Activated CD4-positive, alpha-beta T cell treated with anti-CD3 and anti-CD28 coated beads, Interleukin-2, amount 50 U/mL, for 4 hours (primary cell): ENCODE measurements at places on chromosomes 7 and 10.

DNA sequence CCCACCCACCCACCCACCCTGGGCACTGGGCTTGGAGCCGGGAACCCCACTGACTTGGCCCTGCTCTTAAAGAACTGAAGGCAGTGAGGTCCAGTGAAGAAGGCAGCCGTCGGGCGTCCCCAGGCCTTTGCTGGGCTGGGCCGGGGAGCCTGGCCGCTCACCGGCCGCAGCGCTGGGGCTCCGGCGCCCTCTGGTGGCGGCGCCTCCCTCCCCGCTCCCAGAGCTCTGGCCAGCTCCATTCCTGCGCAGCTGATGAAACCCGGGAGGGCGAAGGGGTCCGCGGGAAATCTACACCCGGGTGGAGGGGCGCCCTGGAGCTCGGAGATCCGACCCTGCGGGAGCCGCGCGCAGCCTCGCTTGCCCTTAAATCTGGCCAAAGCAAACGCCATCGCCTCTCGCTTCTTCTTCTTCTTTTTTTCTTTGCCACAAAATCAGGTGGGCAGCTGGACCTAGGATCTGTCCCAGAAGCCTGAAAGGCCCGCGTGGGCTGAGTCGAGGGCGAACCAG lies 1.7 kb upstream of the CXCL12 start:
- DNase-seq: peak; percentile 5

GRCh38 chr7:125436220-125436619 lies 506.6 kb upstream of the POT1 start:
- no peak for DNase-seq

DNA sequence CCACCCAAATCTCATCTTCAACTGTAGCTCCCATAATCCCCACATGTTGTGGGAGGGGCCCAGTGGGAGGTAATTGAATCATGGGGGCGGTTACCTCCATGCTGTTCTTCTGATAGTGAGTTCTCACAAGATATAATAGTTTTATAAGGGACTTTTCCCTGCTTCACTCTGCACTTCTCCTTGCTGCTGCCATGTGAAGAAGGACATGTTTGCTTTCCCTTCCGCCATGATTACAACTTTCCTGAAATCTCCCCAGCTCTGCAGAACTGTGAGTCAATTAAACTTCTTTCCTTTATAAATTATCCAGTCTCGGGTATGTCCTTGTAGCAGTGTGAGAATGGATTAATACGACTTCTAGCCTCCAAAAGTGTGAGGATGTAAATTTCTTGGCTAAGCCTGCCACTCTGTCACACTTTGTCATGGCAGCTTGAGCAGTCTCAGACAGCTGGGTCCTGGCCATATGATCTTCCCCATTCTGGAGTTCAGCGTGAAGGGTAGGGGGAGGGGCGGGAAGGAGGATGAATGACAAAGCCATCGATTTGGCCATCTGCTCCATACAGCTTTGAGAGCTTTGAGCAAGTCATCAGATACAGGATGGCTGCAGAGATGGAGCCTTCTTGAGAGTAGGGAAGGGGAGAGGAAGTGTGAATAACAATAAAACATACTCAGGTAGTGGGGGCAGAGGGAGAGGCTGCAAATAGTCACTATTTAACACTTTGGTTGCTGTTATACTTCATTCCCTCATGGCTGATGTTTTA lies 19.1 kb upstream of the INPP5F start:
- DNase-seq: no peak

DNA sequence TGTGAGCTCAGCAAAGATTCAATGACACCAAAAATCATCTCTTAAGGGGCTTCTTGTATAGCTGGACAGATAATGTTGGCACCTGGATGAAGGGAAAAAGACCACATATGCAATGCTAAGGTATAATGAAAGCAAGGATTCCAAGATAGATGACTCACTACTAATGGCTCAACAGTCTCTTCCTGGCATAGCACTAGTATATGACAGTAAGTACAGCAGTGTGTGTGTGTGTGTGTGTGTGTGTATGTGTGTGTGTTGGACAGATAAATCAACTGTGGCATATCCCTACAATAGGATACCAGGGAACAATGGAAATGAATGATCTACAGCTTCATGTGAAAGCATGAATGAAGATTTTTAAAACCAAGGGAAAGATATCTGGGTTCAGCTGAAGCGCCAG lies 257.1 kb downstream of the SFMBT2 start:
- DNase-seq: no peak

GRCh38 chr7:70595755-70596597 lies 536.0 kb upstream of the GALNT17 start:
- no peak for DNase-seq

- no peak for DNase-seq
Observed at GRCh38 chr7:107125475-107125874, 43.3 kb upstream of the HBP1 start.

- no peak for DNase-seq
Observed at GRCh38 chr10:19961076-19962053, 145.1 kb downstream of the PLXDC2 start.

- DNase-seq: no peak
Observed at GRCh38 chr7:123821320-123821719, 23.6 kb upstream of the HYAL4 start.

GRCh38 chr7:112233048-112233697 lies 26.7 kb downstream of the ZNF277 start:
- no peak for DNase-seq

DNA sequence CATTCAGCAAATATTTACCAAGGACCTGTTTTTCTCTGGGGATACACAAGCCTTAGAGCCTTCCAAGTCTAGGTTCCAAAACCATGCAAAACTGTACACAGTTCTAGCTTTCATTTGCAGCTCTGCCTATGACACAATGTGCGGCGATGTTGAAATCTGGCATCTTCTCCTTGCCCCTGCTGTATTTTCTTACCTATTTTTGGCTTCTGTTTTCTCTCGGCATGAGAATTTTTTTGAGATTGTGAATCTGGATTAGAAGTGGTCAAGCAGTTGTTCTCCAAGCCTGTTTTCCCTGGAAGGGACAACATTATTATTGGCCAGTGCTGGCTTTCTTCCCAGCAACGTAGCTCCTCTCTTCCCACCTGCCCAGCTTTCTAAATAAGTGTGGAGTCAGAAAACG lies 176.3 kb downstream of the CREB5 start:
- no peak for DNase-seq

DNA sequence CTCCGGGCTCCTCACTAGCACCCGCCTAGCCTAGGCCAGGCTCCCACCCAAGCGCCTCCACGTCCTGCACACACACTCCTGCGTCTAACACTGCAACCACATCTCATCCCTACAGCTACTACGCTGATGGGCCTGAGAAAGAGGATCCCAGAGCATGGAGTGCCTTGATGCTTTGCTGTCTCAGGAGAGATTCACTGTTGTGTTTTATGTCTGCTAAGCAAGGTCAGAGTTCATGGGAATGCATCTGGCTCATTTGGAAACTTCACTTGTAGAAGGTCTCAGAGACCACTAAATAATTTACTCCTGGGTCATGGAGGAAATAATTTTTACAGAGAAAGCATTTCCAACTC lies 88.7 kb downstream of the SLIT1 start:
- no peak for DNase-seq

DNA sequence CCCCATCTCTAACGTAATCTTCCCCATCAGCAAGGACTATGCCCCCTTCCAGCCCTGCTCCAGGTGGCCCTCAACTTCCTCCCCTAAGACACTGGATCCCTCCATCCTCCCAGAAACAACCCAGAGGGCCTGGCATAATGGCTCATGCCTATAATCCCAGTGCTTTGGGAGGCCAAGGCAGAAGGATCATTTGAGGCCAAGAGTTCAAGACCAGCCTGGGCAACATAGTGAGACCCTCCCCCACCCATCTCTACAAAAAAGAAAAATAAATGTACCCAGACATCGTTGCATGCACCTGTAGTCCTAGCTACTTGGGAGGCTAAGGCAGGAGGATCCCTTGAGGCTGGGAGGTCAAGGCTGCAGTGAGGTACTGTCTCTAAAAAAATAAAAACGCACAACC lies 42.6 kb downstream of the TMEM130 start:
- DNase-seq: no peak

DNA sequence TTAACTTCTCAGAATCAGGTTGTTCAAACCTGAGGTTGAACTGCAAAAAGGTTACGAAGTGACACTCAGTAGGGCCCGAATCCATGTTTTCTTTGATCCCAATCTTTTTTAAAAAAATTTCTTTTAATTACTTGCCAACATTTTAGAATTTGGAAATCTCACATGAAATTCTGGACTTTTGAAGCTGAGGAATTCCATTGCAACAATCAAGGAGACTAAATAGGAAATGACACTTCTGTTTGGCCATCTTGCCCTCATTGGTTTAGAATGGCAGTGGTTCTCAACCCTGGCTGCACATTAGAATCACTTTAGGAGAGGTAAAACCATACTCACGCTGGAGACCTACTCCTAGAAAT lies 471 bp upstream of the TOMM7 start:
- DNase-seq: no peak

DNA sequence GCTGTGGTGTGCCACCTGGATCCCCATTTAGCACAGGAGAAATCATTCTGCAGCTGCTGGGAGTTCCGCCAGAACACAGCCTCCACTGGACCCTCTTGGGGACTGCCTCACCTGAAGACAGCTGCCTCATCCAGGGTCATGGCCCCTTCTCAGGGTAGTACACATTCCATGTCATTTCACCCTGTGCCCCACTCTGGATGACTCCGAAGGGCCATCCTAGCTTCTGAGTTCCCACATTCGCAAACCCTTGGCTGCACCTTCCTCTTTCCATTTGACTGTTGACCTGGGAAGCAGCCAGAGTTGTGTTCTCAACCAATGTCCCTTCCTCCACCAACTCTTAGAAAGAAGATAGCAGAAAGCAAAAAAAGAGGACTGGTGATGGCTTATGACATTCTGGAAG lies 125.6 kb upstream of the TBX20 start:
- no peak for DNase-seq

DNA sequence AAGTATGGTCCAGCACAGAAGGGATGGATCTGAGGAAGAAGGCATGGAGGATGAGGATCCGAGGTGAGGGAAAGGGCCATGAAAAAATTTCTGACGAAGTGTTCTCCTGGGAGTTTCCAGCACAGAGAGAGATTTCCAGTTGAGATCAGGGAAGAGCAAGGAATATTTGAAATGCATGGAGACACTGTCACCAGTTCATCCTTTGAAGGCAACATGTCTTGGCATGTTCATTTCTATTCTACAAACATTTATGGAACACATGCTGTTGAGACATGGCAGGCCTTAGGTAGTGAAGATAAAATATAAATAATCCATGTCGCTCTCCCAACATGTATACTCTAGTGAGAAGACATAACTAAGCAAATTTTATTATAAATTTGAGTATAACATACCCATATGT lies 234.0 kb upstream of the TCF7L2 start:
- no peak for DNase-seq

DNA sequence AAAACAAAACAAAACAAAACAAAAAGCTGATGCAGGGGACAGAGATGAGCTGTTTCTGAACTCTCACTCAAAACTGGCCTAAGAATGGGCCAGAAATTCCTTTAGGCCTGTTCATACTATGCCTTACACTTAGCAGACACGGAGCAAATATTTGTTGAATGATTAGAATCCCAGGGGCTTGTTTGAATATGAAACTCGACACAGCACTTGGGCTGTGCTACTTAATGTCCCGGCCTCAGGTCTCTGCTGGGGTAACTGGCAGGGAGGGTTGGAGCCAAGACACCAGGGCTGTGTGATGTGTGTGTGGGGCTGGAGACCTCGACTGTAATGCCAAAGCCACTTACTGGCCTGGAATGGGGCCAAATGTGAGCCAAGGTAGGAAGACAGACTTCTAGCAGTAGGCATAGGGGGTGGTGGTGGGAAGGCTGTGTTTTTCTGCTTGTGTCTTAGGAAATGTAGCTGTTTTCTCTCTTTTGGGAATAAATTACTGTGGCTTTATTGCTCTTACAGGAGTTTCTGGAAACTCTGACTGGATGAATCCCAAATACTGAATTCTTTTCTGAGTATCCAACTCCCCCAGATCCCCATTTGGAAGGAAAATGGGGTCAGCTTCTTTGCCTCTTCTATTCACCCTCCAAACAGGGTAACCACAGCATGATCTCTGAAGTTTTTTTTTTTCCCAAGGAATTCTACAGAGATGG lies 66.7 kb downstream of the EMX2 start:
- no peak for DNase-seq

- DNase-seq: no peak
Observed at GRCh38 chr7:69166979-69167516, 431.2 kb upstream of the AUTS2 start.

DNA sequence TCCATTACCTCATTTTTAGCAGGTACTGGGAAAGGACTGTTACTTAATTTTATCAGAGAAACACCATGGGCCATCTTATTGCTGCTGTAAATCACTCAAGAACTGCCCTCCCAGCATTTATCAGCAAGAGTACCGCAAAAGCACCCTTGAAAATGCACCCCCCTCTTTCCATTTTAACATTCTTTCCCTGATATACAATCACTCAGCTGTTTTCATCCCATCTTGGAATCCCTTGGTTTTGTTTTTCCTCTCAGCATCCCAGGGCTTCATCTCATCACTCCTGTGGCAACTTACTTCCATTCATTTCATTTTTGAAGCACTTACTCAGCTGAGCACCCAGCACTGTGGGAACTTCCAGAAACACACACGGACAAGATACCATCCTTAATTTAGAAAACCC lies 36.5 kb downstream of the RAPGEF5 start:
- no peak for DNase-seq

- DNase-seq: no peak
Observed at GRCh38 chr7:48087349-48087748, 1.7 kb upstream of the UPP1 start.

GRCh38 chr10:125531465-125531864 lies 151.5 kb downstream of the TEX36 start:
- no peak for DNase-seq

DNA sequence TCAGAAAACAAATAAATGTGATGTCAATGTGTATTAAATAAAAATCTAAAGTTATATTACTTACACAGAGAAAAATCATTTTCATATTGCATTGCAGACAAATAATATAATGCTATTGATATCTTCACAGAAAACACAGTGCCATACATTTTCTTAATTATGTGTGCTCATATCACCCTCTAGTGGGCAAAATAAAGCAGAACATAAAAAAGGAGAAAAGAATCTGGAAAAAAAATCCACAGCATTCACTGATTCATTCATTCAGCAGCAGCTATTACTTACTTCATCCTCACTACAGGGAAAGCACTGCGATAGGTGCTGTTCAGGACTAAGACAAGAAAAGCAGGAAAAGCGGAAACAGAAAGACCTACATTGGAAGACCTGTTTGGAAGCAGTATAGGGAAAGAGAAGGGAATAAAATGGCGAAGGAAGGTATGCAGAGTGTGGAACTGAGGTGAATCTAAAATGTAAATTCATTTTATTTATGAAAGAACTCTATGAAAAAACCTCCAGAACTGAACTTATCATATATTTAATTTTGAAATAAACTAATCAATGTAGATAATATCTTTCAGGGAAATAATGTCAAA lies 73.2 kb downstream of the POT1 start:
- DNase-seq: no peak

DNA sequence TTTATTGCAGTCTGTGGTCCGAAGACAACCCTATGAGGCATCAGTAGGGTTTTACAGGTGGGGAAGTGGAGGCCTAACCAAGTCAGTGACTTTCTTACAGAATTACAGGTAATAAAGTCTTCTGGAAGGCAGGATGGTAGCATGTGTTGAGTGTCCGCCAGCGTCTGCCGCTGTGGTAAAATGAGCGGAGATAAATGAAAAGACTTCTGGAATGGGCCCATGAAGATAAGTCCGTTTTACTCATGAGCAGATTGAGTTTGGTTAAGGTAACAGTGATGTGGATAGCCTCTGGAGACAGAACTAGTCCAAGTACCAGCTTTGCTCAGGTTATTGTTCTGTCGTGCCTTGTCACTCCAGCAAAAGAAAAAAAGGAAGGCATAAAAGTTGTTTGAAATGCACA lies 966 bp downstream of the FBH1 start:
- no peak for DNase-seq
